ENCODE measurements at places on chromosomes 2 and 18.

GRCh38 chr2:216551234-216552068 is 52.8 kb downstream of the RPL37A start:
- DNase-seq: peak; percentile 63

- no peak for DNase-seq
Measured at GRCh38 chr18:46538376-46538775, 118.6 kb downstream of the LOXHD1 start.

DNA sequence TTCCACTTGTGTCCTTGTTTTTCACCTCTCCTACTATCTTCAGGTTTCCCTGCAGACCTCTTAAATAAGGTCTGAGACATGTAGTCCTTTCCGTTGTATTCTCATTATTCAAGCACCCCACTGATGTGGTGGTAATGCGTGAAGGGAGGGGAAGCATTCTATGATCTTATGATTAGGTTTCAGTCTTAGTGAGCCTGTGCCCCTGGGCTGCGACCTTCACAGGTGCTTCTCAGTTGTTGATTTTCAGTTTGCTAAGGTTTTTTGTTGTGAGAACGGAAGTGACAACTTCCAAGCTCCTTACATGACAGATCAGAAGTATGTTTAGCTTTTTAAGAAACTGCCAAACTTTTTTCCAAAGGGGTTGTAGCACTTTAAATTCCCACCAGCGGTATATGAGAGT is 41.3 kb downstream of the VPS54 start:
- no peak for DNase-seq

DNA sequence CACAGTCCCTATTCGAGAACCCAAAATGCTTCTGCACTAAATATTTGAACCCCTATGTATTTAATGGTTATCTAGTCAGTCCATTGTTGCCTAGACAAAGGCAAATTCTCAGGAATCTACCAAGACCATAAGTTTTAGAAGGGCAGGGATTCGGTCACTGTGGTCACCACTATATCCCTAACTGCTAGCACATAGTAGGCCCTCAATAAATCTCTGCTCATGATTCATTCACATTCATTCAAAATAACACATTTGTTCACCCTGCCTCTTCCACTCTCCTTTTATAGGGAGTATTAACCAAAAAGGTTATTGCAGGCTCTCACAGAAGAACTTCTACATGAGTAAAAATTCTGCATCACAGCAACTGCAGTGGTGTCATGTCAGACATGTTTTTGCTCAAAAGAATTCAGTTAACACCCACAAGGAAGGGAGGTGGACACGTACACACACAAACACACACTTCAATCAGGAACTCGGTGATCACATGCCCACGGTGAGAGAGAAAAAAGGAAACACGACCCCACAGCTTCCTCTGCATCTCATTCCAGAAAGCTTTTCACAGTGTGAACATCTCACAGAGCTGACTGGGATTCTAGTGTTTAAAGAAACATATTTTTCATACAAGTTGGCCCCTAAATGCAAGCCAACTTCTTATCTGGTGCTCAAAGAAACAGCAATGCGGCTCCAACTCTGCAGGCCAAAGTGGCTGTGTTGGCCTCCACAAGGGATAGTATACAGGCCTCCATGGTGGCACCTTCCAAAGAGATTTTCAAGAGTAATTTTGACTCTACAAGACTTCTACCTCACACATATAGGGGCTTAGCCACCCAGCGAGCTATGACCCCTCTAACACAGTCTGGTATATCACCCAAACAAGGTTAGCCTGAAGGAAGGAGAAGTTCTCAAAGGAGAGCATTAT is 98.0 kb downstream of the ANKRD44 start:
- no peak for DNase-seq

DNA sequence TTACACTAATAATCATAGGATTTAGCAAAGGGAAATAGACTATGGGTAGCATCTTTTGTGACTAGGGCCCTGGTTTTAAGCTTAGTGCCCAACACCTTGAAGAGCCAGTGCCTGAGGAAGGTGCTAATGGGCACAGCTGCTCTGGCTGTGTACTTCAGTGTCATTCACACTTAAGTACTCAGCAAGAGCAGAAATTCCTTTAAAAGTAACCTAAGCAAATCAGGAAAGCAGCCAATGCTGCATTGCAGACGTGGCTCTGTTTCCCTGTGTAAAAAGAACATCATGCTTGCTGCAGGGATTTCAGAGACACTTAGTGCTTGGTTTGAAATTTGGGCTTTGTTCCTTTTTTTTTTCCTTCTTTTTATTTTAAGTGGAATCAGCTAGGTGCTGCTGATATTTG is 505.4 kb downstream of the SUCLG1 start:
- no peak for DNase-seq

All from tongue (tissue), 3 donors.